ENCODE measurements at places on chromosomes 7 and 10.
A peak's percentile ranks its signal among the peaks of the same experiment; 100 is the strongest.

DNA sequence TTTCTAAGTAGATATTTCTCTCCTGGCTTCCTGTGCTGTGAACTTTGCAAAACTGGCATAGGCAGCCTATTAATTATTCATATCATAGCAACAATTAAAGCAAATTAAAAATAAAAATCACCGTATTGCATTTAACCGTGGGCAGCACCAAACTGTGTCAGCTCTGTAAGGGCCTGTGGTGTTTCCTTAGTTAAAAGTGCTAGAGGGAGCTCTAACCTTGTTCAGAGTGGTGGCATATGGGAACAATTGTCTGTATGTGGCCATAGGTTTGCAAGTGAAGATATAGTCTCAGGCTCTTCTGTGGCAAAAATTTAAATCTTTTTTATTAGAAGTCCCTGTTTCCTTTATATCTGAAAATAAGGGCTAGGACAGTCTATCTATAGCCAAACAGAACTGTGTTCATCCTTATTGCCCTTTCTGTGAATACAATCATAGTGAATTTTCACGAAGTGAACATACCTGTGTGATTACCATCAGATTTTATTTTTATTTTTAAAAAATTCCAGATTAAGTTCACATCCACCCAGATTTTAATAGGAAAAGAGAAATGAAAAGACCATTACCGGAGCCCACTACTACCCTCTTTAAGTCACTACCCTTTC, 92.6 kb downstream of the POLL start:
- no peak for DNase-seq

- no peak for DNase-seq
Observed at GRCh38 chr7:1758028-1758858, 88.2 kb downstream of the ELFN1 start.

DNA sequence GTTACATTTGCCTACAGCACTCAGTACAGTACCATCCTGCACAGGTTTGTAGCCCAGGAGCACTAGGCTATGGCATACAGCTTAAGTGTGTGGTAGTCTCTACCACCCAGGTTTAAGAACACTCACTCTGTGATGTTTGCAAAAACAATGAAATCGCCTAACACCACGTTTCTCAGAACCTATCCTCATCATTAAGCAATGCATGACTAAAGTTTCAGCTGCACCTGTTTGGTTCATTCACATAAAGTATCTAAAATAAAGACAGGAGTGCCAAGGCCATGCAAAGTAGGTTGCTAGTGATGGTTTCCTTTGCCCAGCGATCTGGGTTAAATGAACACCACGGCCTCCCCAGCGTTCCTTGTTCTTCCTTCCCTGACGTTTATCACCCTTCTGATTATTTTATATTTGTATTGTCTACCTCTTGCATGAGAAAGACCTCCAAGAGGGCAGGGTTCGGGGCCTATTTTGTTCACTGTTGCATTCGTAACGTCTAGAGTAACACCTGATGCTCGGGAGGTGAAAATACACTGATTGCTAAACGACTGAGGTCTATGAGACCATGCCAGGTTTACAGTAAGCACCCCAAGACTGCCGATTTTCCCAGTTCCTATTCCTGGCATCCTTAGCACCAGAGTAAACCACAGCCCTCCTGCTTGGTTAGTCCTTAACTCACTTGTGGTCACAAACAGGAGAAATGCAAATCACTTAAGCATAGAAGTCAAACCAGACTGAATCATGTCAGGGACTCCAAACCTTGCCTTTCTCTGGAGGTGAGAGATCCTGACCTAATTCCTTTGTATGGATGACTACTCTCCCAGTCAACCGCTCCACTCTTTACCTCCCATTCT, 204.1 kb upstream of the NFE2L3 start:
- no peak for DNase-seq

DNA sequence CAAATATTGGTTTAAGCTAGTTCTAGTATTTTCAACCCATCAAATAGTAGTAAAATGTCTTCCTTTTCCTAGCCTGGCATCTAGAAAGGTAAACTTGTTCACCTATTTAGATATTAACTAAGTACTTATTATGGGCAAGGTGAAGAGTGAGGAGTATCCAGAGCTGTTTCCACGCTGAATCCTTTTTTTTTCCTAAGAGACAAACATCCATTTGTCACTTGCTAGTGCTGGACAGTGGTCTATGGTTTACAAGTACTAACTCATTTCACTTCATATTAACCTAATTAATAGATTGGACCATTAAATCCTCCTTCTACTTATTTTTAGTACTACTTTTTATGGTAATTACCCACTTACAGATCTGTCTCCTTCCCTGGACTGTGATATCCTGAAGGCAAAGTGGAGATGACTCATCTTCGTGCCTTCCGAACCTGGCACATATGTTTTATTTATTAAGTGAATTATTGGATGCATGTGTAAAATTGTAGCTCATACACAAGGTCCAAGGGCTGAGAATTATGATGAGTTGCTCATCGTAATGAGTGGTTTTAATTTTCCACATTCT, 159.6 kb upstream of the IGFBP3 start:
- no peak for DNase-seq

- DNase-seq = peak; percentile 22
Observed at GRCh38 chr10:31759124-31759798, 169.4 kb downstream of the ARHGAP12 start.

- no peak for DNase-seq
Observed at GRCh38 chr7:24820730-24821044, 63.4 kb upstream of the GSDME start.

GRCh38 chr7:85025312-85025756, 161.5 kb downstream of the SEMA3D start:
- DNase-seq = no peak

- no peak for DNase-seq
Observed at GRCh38 chr7:101896941-101897340, 79.5 kb downstream of the CUX1 start.

DNA sequence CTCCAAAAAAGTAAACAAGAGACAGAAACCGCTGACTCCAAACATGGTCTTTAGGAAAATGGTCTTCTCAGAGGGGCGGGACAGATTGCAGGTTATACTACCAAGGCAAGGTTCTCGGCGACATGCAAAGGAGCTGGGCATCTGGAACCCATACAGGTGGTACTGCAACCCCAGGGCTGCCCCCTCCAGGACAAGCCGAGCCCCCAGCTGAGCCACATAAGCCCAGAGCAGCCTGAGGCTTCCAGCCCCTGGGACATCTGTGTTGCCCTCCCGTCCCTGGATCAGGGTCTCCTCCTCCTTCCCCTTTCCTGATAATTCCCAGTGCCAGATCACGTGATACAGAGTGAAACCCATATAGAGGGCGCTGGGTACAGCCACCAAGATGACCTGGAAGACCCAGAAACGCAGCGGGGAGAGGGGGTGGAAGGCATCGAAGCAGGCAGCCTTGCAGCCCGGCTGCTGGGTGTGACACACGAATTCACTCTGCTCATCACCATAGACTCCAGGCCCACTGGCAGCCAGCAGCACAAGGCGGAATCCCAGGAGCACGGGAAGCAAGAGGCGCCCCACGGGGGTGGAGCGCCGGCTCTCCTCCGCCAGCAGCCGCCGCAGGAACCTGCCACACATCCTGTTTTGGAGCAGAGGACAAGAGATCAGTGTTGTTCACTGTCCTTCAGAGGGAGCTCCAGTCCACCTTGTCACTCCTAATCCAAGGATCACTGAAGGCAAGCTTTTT, at the start of gene GJC3:
GJC3 (minus strand) TSS at position 627 of the 736 bp plus-strand sequence; CDS start at position 627, 0 bp downstream.
- peak; percentile 6 for DNase-seq

- no peak for DNase-seq
Observed at GRCh38 chr10:90849956-90850749, 7.7 kb downstream of the HTR7 start.

GRCh38 chr10:13773496-13774170, 186.9 kb downstream of the PRPF18 start:
- no peak for DNase-seq

GRCh38 chr10:71581376-71581775, 138.2 kb downstream of the C10orf105 start:
- no peak for DNase-seq
